ENCODE measurements at places on chromosomes 5 and 9.
A peak's percentile ranks its signal among the peaks of the same experiment; 100 is the strongest.

DNA sequence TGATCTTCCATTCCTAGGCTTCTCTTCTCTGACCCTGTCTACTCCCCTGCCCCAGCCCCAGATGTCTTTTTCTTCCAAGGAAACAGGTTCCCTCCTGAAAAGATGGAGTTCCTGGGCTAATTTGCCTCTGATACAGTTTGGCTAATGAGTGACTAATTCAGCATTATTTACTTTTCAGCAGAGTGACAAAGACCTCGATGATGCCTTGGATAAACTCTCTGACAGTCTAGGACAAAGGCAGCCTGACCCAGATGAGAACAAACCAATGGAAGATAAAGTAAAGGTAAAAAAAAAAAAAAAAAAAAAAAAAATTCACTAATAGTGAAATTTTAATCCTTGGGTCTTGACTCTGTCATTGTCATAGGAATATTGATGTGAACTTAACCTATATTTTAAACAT lies 42.7 kb downstream of the ERAP1 start:
- no peak for DNase-seq

- no peak for DNase-seq
Observed at GRCh38 chr5:125654392-125654791, 768.8 kb upstream of the GRAMD2B start.

- DNase-seq = peak; percentile 87
Observed at GRCh38 chr9:124282442-124283227, 24.9 kb downstream of the NEK6 start.

- DNase-seq = no peak
Observed at GRCh38 chr5:132444841-132445639, 45.5 kb downstream of the IRF1 start.

DNA sequence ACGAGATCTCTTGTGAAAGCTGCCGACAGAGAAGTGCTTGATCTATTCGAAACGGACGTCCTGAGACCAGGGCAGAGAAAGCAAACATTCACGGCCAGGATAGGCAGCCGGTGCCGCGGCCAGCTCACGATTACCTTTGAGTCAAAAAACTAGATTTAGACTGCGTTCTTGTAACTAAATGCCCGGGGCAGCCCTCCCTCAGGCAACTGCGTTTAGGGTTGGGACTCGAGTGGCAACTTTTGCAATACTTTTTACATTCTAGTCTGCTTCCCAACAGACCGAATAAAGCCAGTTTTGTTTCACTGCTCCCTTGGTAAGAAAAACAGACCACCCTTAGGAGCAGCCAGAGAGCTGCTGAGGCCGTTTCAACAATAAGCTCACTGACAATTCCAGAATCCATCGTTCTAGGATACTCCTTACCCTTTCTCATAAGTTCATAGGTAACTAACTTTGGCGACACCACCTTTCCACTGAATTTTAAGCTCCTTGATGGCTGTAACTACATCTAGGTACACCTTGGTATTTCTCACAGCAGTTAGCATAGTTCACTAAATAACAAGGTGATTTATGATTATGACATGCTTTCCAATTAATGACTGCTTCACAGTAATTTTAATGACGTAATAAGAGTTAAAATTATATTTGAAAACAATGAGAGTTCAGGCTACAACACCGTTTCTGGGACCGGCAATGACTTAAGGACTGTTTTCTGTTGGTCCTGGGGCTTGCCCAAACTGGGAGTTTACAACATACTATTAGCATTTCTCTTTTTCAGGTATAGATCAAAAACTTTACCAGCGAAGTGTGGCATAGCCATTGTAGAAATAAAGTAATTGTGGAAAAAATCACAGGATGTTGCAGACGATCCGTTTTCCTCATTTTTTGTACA lies 899 bp upstream of the RAPGEF6 start:
- peak; percentile 53 for DNase-seq

- no peak for DNase-seq
Observed at GRCh38 chr9:91786132-91786896, 163.7 kb downstream of the ROR2 start.

Data from foreskin melanocyte (primary cell).